EL (cell line): ENCODE measurements at places on chromosomes 2 and 18.

DNA sequence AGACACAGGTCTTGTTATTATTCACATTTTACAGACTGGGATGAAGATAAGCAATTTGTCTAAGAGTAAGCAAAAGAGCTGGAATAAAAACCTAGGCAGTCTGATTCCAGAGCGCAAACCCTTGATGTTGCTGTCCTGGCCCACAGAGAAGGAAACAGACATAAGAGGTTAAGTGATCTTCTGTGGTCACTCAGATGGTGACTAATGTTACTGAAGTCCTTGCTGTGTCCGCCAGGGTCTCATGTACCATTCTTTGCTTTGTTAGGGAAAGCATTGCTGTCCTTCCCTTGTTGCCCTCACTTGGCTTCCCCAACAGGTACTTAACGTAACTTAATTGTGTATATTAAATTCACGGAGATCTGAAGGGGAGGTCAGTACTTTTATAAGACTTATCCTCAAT lies 14.9 kb upstream of the FAP start:
- DNase-seq = no peak

- DNase-seq = no peak
These were observed 51.7 kb downstream of the ADI1 start for GRCh38 chr2:3467654-3468053.

GRCh38 chr2:97761192-97761591 lies 47.8 kb downstream of the ZAP70 start:
- DNase-seq = no peak

GRCh38 chr2:207748993-207749392 lies 20.7 kb downstream of the FZD5 start:
- DNase-seq = no peak

DNA sequence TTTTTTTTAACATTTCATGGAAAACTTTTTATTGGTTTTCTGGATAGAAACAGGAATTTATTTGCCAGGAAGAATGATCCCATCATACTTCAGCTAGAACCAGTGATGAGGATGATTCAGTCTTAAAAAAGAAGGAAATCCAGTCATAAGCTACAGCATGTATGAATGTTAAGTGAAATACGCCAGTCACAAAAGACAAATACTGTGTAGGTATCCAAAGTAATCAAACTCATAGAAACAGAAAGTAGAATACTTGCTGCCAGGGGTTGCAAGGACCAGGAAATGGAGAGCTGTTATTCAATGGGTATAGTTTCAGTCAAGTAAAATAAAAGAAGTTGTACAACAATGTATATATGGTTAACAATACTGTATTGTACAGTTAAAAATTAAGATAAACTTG lies 21.3 kb downstream of the PSME4 start:
- peak; percentile 19 for DNase-seq
